NCI-H774 (cell line): ENCODE measurements at places on chromosomes 16 and 17.

DNA sequence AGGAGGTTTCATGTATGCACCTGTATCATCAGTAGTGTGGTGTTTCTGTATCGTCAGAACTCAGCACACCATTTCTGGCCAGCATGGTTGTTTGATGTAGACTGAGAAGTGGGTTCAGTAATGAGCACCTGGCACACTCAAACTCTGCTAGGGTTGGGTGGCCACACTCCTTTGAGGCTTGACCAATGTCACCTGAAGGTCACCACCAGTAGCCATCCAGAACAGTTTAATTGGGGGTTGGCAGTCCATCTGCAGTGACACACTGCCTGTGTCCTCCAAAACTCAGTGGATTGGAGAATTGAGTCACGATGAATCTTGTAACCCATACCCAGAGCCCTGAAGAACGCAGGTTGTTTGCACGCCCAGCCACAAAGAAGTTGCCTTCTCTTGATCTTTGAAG lies 86.8 kb upstream of the HSBP1 start:
- DNase-seq = no peak

- no peak for DNase-seq
Observed at GRCh38 chr16:84815462-84815861, 4.3 kb upstream of the CRISPLD2 start.

GRCh38 chr17:61384692-61385576 lies 14.7 kb upstream of the TBX2 start:
- DNase-seq = no peak

GRCh38 chr16:88387941-88388627 lies 5.3 kb downstream of the ZNF469 start:
- no peak for DNase-seq

GRCh38 chr17:17732444-17732843 lies 51.2 kb downstream of the RAI1 start:
- DNase-seq = no peak

DNA sequence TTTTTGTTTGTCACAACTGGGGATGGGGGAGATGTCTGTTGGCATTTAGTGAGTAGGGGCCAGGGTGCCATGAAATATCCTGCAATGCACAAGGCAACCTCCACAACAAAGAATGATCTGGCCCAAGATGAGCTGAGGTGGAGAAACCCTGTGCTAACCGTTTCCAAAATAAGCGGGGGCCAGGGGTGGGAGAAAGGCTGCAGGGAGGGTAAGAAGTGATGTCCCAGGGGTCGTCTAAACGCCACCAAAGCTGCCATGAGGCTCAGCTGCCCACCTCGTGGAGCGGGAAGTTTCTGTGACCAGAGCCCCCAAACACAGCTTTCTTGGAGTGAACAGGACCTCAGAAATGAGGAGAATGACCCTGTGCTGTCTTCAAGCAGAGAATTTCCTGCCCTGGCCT lies 76.5 kb upstream of the CDH5 start:
- DNase-seq = no peak

DNA sequence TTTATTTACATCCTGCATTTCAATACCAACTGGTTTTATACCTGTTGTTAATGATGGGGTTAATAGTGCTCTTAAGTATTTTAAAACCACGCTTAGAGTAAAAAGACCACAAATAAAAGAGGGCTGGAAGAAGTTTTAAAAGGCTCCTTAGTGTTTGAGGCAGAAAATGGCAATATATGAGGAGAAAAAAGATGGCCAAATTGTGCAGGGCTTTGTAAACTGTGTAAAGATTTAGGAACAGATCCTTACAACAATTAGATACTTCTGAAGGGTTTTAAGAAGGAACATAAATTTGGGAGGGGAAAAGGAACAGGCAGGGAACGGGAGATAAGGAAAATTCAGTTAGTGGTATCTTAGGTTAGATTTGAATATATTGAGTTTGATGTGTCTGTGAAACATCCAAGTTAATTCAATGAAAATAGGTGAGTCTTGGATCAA lies 12.7 kb downstream of the CDC27 start:
- DNase-seq = no peak

DNA sequence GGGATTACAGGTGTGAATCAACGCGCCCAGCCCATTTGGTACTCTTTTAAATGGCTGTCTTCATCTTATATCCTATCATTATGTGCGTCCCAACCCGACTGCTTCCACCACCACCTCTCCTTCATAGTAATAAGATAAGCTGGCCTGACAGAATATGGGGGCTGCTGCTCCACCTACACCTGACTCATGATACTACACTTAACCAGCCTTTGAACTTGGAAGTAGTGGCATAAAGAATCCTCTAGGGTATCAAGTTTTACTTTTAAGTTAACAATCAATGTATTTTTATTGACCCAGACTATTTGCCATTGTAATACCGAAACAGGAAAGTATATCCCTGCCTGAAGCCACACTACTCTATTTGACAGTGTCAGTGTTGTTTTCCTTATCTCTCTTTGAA lies 18.8 kb downstream of the PDZD9 start:
- DNase-seq = no peak

GRCh38 chr16:56351481-56351880 lies 73.9 kb downstream of the AMFR start:
- DNase-seq = no peak

GRCh38 chr16:53892155-53892554 lies 188.2 kb downstream of the FTO start:
- peak; percentile 34 for DNase-seq

DNA sequence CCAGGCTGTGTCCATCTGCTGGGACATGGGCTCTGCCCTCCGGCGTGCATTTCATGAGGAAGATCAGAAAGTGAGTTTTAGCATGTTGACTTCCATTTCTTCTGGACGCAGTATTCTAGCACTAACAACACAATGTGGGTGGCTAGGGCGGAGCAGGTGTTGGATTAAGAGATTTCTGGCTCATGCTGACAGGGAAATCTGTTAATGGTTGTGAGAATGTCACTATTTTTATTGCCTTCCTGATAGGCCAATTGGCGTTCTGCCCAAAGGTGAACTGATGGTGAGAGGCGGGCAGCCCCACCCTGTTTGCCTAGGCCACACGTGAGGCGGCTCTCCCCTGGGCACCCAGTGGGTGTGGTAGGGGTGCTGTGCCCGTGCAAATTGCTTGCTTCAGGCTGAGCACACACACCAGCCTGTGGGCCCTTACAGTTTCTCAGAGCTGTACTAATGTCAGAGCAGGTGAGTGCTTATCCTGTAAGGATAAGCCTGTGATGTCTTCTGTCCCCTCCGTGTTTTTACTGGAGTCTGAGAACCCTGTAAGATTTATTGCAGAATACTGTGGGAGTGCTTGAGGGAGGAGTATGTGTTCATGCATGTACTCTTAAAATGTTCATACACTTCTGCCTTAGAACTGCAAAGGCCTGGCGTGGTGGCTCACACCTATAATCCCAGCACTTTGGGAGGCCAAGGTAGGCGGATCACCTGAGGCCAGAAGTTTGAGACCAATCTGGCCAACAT lies 30.9 kb downstream of the PGS1 start:
- DNase-seq = peak; percentile 92

GRCh38 chr17:36641877-36642845 lies 40.8 kb downstream of the MRM1 start:
- DNase-seq = no peak

DNA sequence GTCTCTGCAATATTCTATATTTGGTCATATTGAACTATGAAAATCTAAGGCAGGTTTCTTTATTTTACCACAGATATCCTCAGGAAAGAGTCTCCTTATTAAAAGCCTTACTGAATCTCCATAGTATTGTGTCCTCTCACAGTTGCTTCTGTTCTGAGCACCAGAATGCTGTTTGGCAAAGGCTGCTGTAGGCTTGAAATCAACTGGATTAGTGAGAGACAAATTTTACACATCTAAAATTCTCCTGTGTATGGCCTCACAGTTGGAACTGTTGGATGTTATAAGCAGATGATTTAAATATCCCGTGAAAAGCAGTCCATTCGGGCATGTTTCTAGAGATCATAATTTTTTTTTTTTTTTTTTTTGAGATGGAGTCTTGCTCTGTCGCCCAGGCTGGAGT lies 9.5 kb downstream of the CLTC start:
- DNase-seq = no peak

- DNase-seq = no peak
Observed at GRCh38 chr17:49681106-49681979, 3.4 kb upstream of the SPOP start.
